ENCODE measurements at places on chromosomes 2 and 18.
A peak's percentile ranks its signal among the peaks of the same experiment; 100 is the strongest.

GRCh38 chr2:71831193-71831577 lies 316.5 kb downstream of the CYP26B1 start:
- peak; percentile 61 for DNase-seq

GRCh38 chr2:112166806-112167499 lies 28.8 kb downstream of the FBLN7 start:
- no peak for DNase-seq

DNA sequence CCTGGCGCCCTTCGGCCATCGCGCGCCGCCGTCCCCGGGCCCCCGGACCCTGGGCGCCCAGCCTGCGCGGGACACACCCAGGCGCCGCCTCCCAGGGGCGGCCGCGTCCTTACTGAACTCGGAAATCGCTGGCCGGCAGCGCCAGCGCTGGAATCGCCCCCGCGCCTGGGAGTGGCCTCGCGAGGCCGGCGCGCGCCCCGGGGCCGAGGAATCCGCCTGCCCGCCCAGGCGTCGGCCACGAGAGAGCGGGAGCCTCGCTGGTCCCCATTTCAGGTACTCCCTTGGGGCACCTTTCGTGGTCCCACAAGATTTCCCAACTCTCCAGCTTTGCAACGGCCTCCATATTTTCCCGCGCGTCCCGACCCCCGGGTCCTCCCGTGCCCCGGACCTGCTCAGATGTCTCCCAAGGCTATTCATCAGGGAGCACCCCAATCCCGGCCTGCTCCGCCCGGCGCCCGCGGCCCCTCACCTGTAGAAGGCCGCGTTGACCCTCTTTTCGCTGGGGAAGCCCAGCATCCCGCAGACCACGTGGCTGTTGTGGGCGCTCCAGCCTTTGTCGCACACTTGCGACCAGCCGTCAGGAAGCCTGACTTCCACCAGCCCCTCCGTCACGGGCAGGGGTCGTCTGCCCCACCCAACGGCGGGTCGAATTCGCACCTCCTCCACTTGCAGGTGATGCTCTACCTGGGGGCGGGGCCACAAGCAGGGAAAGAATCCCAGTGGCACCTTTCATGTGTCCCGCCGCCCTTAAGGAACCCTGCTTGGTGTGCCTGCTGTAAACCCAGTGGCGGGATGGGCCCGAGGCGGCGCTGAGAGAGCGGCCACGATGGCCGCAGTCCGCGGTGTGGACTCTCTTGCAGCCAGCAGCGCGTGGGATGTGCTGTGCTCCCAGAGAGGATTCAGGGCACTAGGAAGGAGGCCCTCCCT lies 4.6 kb downstream of the LOXL3 start:
- no peak for DNase-seq

GRCh38 chr18:9043581-9043980 lies 58.9 kb upstream of the NDUFV2 start:
- no peak for DNase-seq

DNA sequence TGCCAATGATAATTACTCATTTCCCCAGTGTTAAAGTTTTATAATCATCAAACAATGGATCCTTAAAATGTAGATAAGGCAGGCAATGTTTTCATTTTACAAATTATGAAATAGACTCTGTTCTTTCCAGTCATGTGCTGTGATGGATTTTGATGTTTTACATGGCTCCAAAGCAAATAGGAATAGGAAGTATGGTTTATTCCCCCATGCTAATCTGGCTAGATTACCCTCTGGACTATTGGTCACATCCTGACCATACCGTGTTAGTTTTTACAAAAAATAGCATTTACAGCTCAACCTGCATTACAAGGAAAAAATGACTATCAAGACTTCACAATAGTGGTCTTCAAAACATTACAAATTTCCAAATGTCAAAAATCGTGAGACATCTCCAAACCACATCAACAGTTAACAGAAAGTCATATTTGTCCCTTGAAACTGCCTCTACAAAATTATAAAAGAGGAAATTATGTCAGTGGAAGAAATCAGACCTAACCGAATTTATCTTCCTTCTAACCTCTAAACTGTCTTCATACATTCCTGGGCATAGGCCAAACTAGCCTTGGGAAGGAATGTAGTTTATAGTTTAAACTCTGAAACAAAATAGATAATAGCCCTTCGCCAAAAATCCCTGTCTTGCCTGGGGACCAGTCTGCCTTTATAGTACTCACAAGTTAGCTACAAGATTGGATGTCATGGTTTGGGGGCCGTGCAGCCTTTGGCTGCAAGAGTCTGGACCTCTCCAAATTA lies 1941.2 kb upstream of the CELF4 start:
- DNase-seq: peak; percentile 11

DNA sequence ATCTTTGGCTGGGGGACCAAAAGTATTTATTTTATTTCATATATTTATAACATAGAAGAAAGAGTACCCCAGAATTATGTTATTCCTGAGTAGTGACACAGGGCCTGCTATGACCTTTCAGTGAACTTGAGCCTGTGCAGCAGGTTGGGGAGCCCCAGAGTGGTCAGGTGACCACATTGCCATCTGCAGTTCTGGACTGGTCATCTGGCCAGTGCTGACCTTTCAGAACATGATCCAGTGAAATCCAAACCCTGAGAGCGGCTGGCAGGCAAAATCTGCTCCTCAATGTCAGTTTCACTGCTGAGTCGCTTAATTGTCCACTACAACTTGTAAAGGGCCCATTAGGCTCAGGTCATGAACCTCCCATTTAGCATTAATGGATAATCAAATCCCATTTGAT lies 336.7 kb upstream of the KCNH7 start:
- DNase-seq: no peak

DNA sequence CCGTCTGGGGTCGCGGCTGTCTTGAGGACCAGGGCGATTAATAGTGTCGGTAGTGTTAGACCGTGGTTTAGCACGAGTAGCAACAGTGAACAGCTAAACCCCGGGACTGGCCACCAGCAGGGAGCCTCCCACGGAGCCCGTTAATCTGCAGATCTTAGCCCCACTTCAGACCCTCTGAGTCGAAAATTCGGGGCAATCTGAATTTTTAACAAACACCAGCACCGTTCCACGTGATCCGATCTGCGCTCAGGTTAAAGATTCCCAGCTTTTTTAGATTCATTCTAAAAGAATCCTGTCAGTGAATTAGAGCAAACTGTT lies 479 bp upstream of the ATP5F1A start:
- no peak for DNase-seq

DNA sequence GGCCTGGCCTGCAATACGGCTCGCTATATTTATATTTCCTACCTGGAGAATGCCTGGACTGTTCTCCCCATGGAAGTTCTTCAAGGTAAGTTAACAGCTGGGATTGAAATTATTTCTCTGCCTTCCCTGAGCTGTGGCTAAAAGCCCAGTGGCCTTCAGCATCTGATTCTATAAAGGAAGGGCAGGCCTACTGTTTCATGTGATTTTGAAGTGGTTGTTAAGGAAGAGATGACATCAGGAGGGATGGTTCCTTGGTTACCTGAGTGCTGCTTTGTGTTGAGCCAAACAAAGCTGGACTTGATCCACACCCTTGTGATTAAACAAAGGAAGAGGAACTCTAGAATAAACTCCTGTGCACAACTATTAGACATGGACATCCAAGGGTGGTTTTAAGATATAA lies 61.6 kb downstream of the MFSD6 start:
- DNase-seq: peak; percentile 96

- peak; percentile 87 for DNase-seq
These were observed 159.8 kb downstream of the TAF4B start for GRCh38 chr18:26386002-26386401.

DNA sequence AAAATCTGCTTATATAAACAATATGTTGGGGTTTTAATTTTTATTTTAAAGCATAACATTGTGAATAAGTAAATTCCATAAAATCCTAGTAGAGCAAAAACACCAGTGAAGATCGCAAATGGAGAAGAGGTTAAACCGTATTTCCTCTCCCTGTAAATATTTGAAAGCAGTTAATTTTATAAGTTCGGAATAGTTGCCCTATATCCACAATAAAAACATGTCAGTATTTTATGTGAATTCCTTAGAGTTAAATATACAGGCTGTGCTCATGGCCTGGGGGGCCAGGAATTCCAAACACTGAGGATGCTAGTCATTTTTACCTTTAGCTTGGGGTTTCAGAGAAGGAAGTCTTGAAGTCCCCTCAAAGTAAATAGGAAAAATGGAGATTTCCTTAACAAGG lies 135.0 kb downstream of the FIGN start:
- DNase-seq: no peak

DNA sequence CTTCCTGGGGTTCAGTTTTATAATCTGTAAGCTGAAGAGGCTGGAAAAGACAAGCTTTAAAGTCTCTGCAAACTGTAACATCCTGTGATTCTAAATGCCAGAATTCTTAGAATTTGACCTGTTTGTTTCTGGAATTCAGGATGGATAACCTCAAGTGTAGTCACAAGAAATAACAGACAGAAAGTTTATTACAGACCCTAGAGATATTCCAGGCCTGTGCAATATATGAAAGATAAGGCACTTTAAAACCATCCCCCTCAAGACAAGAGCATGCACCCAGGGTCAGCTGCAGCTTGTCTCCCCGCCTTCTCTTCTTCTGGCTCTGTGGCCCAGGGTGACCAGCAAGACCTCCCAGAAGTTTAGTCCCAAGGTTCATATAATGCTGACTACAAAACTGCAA lies 298.7 kb upstream of the ACVR2A start:
- no peak for DNase-seq

DNA sequence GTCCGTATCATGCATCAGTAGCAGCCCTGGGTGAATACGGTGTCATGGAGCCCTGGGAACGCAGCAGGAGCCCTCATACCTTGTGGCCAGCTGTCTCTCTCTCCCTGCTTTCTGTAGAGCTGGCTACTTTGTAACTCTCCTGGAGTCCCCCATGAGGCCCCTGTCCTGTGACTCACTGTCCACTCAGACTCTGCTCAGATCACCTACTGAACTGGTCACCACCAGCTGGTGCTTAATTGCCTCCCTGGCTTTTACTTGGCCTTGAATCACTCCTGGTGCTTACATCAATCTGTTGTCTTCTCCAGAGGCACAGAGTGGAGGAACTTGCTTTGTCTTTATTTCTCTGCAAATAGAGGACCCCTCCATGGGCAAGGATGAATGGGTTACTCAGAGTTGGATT lies 172.7 kb downstream of the HRH4 start:
- DNase-seq: no peak

GRCh38 chr18:48100165-48100575 lies 169.7 kb upstream of the SMAD2 start:
- no peak for DNase-seq

DNA sequence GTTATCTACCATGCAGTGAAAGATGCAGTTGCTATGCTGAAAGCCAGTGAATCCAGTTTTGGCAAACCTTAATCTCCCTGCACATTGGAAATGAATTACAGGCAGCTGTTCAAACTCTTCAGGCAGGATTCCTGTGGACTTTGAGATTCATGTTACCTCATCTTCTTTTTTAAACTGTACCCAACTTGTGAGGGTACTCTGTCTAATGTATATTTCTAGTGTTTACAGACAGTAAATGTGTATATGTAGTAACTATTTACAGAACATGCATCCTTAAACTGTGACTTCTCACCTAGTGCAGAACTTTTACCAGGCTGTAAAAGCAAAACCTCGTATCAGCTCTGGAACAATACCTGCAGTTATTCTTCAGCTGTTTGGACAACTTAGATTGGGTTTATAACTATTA lies 50.9 kb downstream of the KDM3A start:
- no peak for DNase-seq

DNA sequence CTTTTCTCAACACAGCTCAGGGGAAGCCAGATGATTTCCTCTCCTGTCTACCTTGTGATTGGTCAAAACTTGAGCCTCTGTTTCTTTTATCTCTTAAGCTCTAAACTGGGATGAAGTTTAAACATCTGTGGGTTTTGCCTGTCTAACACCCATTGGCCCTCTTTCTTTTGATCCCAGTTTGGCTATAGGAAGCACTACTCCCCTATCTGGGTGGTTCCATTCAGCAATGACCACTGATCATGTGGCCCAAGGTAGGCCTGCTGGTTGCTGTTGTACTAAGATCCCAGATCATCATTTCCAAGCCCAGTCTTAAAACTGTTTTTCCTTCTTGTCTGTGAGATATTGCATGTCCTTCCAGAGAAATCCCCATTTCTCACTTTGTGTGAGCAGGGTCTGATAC lies 51.6 kb upstream of the STPG4 start:
- DNase-seq: no peak

DNA sequence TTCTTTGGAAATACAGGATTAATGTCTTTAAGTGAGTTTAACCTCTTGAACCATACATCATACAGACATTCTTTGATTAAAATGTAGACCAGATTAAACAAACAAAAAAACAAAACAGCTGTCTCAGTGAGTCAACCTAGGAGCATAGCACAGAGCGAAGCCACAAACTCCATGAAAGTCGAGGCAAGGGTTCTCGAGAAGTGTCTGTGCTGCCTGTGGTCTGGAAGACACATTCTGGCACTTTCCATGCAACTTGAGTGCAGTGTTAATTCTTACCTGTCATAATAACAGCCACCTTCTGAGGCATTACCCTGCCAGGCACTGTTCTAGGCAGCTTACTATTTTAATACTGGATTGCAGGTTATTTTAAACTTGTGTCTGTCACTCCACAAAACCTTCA lies 435.5 kb upstream of the MMADHC start:
- DNase-seq: no peak

DNA sequence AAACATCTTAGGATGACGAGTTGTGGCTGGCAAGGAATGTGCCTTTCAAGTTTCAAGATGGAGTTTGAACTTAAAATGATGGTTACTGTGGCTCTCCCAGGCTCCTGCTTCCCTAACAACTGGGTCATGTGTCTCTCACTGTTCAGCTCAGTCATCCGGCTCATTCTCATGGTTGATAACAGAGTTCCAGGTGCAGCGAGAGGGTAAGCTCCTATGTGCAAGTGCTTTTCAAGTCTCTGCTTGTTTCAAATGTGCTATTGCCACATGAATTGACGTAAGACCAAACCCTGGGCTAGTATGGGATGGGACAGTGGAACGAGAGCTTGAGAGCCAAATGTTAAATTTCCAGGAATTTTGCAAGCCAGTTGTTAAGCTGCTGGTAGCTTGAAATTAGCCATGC lies 19.5 kb upstream of the PUM2 start:
- DNase-seq: no peak

DNA sequence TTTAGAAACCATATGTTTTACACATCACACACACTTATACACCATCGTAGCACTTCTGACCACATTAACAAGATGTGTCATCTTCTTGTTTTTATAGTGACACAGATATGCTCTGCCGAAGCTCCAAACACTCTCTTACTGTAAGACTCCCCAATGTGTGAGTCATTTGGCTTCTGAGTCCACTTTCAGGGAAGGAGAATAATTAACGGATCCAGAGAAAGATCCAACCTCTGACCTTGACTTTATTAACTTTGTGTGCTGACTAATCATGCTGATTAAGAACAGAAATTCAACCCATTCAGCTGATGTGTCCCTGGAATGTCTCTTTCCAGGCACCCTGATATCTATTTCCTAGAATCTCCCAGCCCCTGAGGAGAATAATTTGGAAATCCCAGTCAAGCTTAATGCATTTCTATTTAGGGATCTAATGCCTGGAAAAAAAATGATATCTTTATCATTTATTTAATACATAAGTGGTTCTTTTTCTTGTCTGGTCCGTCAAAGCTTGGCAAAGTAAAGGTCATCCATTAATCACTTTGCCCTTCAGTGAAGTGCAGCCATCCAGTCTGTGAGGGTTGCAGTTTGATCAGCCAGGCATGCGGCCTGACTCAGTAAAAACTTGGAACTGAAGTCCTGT lies 615.8 kb upstream of the SYT4 start:
- peak; percentile 61 for DNase-seq

- DNase-seq: no peak
These were observed 75.9 kb upstream of the NRXN1 start for GRCh38 chr2:51107841-51108240.

Data from fibroblast of pulmonary artery (primary cell).